SHP77 treated with DMSO at 0.1 percent for 48 hours (cell line): ENCODE measurements at places on chromosomes 3 and 15.

DNA sequence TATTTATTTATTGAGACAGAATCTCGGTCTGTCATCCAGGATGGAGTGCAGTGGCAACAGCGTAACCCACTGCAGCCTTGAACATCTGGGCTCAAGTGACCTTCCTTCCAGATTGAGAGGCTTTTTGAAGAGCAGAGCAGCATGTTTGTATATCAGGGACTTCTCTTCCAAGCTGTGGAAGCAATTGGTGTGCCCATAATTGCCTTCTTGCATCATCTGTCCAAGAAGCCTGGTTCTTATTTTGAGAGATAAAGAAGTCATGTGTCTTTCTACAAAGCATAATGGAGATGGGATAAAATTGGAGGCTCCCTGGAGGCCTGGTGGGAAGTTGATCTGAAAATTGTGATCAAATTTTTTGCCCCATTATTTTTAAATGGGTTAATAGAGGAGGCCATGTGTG lies 183.8 kb upstream of the MCTP2 start:
- DNase-seq, result no peak

- DNase-seq, result no peak
Measured at GRCh38 chr3:194257916-194258668, 93.0 kb downstream of the CPN2 start.

- no peak for DNase-seq
Measured at GRCh38 chr3:180250172-180250571, 213.4 kb upstream of the PEX5L start.

- DNase-seq, result no peak
Measured at GRCh38 chr15:45635191-45635638, 386 bp downstream of the SQOR start.
